ENCODE measurements at places on chromosomes 7 and 10.
A peak's percentile ranks its signal among the peaks of the same experiment; 100 is the strongest.

GRCh38 chr10:101095550-101096213, 33.9 kb downstream of the KAZALD1 start:
- H3K27ac ChIP-seq: no peak overlapping the region
- H3K27me3 ChIP-seq: peaks cover 30% of the 10 kb centered on the region
- H3K36me3 ChIP-seq: no peaks in the 10 kb centered on the region
- H3K4me1 ChIP-seq: no peaks in the 10 kb centered on the region
- H3K4me3 ChIP-seq: no peak overlapping the region
- DNase-seq: peak; percentile 72

DNA sequence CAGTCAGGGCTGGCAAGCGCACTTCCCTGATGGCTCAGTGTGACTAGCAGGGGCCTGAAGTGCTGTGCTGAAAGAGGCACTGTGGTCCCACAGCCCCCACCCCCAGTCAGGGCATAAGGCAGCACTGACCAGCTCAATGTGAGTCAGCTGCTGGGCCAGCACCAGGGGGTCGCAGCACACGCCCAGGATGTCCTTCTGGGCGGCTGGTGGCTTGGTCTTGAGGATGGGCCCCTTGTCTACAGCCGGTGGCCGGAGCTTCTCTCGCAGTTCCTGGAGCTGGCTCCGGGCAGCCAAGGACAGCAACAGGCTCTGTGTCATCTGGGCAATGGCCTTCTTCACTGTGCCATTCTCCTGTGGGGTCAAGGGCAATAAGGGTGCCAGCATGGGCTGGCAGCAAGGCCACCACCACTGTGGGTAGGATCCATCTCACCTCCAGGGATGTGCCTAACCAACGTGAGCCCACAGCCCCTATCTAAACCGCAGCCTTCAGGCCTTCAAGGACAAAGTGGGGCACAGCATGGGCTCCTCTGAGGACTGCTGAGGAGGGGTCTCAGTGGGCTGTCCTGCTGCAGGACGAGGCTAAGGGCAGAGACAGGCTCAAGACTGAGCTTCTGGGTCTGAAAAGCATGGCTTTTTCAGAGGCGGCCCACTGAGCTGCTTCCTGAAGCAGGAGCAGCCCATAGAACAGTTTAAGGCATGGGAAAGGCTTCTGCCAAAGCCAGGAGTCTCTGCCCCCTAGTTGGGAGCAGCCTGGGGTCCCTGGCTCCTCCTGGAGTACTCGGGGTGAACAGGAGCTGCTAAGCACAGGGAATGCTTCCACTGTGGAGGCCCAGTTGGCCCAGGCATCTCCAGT, 62.5 kb downstream of the CSGALNACT2 start:
- DNase-seq: no peak
- no peaks in the 10 kb centered on the region for H3K27me3 ChIP-seq
- no peaks in the 10 kb centered on the region for H3K36me3 ChIP-seq
- no peak overlapping the region for H3K4me3 ChIP-seq
- H3K4me1 ChIP-seq: no peaks in the 10 kb centered on the region
- no peak overlapping the region for H3K27ac ChIP-seq

- no peak overlapping the region for H3K4me3 ChIP-seq
- H3K36me3 ChIP-seq: no peaks in the 10 kb centered on the region
- no peak overlapping the region for H3K27ac ChIP-seq
- H3K27me3 ChIP-seq: no peaks in the 10 kb centered on the region
- no peak for DNase-seq
Measured at GRCh38 chr7:78567836-78568235, 769.3 kb downstream of the PHTF2 start.

DNA sequence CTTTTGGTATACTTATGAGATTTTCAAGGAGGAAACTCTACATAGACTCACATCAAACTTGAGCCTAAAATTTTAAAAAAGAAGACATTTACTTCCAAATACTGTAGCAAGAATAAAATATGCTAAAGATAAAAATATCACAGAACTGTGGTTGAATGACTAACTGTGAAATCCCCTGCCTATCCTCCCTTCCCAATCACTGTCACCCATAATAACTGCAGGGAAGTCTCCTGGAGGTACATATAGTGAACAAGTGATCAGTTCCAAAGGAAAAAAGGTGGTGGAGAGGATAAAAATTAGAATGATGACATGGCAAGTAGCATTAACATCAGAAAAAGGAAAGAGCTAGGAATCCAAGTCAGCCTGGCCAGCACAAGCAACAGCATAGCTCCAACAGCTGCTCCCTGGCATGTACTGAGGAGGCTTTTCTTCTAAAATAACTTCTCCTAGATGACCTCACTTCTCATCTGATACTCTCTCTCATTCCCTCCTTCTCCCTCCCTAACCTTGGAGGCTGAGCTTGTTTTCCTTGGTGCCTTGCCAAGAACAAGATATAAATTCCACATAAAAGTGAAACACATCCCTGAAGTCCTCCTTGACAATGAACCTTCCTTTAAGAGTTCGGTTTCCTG, 124.0 kb downstream of the IQUB start:
- H3K4me1 ChIP-seq: no peaks in the 10 kb centered on the region
- no peaks in the 10 kb centered on the region for H3K27me3 ChIP-seq
- H3K4me3 ChIP-seq: no peak overlapping the region

GRCh38 chr10:78028438-78029268, 662 bp downstream of the POLR3A start:
- H3K4me1 ChIP-seq: peaks cover 6% of the 10 kb centered on the region
- peak overlapping the region; percentile 91 for H3K4me3 ChIP-seq
- H3K27me3 ChIP-seq: no peaks in the 10 kb centered on the region
- peak overlapping the region; percentile 87 for H3K27ac ChIP-seq
- H3K36me3 ChIP-seq: peaks cover 20% of the 10 kb centered on the region

- H3K27ac ChIP-seq: no peak overlapping the region
- H3K4me1 ChIP-seq: no peaks in the 10 kb centered on the region
- no peak overlapping the region for H3K4me3 ChIP-seq
- H3K27me3 ChIP-seq: no peaks in the 10 kb centered on the region
Measured at GRCh38 chr7:552868-553635, 33.4 kb upstream of the PDGFA start.

DNA sequence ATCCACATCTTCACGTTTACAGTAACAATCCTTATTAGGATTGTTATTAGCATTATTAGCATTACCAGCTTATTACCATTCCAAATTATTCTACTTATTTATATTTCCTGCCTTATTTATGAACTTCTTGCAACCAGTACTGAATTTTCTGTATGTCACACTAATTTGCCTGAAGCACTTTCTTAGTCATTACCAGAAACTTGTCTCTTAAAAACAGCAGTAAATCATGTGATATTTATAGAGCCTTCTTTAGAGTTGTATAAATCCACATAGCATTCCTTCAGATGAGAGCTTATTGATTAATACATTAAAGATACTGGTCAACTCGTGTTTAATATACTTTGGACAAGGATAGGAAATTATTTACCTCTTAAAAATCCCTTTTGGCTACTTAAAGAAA, 618.6 kb downstream of the SUGCT start:
- H3K36me3 ChIP-seq: no peaks in the 10 kb centered on the region
- no peak for DNase-seq
- H3K27ac ChIP-seq: no peak overlapping the region
- H3K27me3 ChIP-seq: no peaks in the 10 kb centered on the region
- peaks cover 41% of the 10 kb centered on the region for H3K4me1 ChIP-seq

DNA sequence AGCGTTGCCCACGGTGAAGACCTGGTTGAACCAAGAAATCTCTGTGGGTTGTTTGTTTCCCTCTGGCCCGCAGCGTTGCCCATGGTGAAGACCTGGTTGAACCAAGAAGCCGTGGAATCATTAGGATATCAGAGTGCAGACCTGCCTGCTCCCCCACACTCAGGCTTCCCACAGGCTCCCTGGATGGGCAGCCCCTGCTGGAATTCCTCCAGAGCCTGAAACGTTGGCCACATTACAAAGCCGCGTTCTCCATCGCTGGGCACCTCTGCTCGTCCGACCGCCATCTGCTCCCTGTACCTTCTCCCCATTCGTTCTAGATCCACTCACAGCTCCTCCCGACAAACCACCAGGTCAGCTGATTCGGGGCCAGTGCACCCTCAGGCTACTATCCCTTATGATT, 266.9 kb upstream of the SHH start:
- H3K27me3 ChIP-seq: no peaks in the 10 kb centered on the region
- no peaks in the 10 kb centered on the region for H3K4me1 ChIP-seq
- DNase-seq: no peak
- no peak overlapping the region for H3K27ac ChIP-seq

DNA sequence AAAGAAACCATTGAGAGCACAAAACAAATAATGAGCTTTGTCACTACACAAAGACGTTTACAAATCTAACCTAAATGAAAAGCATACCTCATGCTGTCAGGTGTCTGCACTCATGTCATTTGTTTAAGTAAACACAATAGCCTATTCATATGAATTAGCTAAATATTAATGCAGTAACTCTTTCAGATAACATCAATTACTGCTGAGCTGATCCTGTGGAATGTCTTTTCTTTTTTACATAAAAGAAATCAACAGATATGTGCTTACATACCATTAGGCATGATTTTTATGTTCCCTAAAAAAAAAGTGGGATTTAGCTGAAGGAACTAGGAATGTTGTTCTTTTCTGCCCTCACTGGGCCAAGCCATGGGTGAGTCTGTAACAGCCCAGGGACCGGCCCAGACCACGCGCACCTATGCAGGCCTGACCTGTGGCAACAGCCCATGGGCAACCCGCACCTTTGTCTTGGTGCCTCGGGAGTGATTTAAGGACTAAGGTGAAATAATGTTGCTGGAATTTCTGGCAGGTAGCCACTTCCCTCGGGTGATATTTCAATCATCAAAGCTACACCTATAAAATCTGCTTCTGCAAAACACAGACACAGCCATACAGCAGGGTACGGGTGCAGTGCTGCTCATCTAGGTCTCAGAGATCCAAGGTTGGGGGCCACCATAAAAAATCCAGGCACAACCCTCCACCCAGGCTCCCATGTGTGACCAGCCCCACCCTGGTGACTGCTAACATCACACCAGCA, 44.6 kb downstream of the FGFR2 start:
- H3K36me3 ChIP-seq: peaks cover 21% of the 10 kb centered on the region
- DNase-seq: no peak
- H3K4me1 ChIP-seq: peaks cover 20% of the 10 kb centered on the region
- H3K27ac ChIP-seq: no peak overlapping the region
- no peaks in the 10 kb centered on the region for H3K27me3 ChIP-seq

- H3K27me3 ChIP-seq: no peaks in the 10 kb centered on the region
- H3K4me1 ChIP-seq: no peaks in the 10 kb centered on the region
- H3K4me3 ChIP-seq: no peak overlapping the region
- peak; percentile 63 for DNase-seq
Measured at GRCh38 chr7:7157177-7157886, 25.0 kb upstream of the C1GALT1 start.

GRCh38 chr10:62655337-62655994, 149.1 kb upstream of the ADO start:
- H3K27me3 ChIP-seq: no peaks in the 10 kb centered on the region
- H3K4me1 ChIP-seq: no peaks in the 10 kb centered on the region
- H3K36me3 ChIP-seq: no peaks in the 10 kb centered on the region
- DNase-seq: no peak

GRCh38 chr10:43094085-43094484, 17.2 kb downstream of the RET start:
- H3K27me3 ChIP-seq: no peaks in the 10 kb centered on the region
- no peaks in the 10 kb centered on the region for H3K36me3 ChIP-seq
- no peaks in the 10 kb centered on the region for H3K4me1 ChIP-seq
- H3K4me3 ChIP-seq: no peak overlapping the region
- DNase-seq: no peak
- no peak overlapping the region for H3K27ac ChIP-seq

DNA sequence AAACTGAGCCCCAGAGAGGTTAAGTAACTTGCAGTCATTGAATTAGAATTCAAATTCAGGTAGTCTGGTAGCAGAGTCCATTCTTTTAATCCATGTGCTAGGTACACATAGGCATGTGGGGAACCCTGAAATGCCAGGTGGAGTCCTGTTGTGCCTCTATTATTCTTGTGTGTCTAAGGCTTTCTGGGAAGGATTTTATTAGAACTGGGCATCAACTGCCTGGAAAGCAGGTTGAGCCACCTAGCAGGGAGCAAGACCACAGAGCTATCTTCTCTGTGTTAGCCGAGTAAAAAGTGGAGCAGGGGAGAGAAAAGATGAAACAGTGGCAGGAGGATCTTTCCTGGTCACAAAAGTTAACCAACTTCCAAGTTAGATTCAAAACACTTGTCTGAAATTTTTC, 494.6 kb downstream of the LRMDA start:
- no peak overlapping the region for H3K4me3 ChIP-seq
- H3K36me3 ChIP-seq: no peaks in the 10 kb centered on the region
- H3K4me1 ChIP-seq: no peaks in the 10 kb centered on the region
- no peaks in the 10 kb centered on the region for H3K27me3 ChIP-seq
- H3K27ac ChIP-seq: no peak overlapping the region

GRCh38 chr7:1100834-1101562, 13.1 kb downstream of the GPER1 start:
- DNase-seq: no peak
- H3K36me3 ChIP-seq: no peaks in the 10 kb centered on the region
- no peaks in the 10 kb centered on the region for H3K27me3 ChIP-seq
- no peak overlapping the region for H3K27ac ChIP-seq
- H3K4me3 ChIP-seq: no peak overlapping the region

DNA sequence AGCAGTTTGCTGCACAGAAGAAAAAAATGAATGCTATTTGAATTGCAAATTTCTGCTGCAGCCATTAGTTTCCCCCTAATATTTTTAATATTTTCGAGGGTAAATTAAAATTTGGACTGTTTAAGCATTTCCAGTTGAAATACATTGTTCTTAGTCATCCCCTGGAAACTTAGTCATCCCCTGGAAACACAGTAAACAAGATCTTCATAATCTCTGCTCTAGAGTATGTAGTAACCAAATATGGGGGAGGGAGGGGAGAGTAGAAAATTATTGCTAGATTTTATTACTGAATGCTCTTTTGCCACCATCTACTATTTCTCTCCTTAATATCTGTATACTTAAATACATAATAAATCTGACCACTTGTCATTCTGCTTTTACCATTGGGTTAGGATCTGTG, 1053.3 kb downstream of the SORCS1 start:
- H3K4me1 ChIP-seq: no peaks in the 10 kb centered on the region
- H3K36me3 ChIP-seq: no peaks in the 10 kb centered on the region
- no peak overlapping the region for H3K27ac ChIP-seq
- peak; percentile 65 for DNase-seq

GRCh38 chr10:131920151-131920550, 19.3 kb downstream of the PPP2R2D start:
- H3K36me3 ChIP-seq: no peaks in the 10 kb centered on the region
- H3K4me1 ChIP-seq: peaks cover 3% of the 10 kb centered on the region

GRCh38 chr10:23192712-23193434, 761 bp downstream of the PTF1A start:
- H3K27me3 ChIP-seq: peaks cover 100% of the 10 kb centered on the region
- no peaks in the 10 kb centered on the region for H3K4me1 ChIP-seq
- no peak overlapping the region for H3K4me3 ChIP-seq
